ENCODE measurements at places on chromosomes 2 and 18.

DNA sequence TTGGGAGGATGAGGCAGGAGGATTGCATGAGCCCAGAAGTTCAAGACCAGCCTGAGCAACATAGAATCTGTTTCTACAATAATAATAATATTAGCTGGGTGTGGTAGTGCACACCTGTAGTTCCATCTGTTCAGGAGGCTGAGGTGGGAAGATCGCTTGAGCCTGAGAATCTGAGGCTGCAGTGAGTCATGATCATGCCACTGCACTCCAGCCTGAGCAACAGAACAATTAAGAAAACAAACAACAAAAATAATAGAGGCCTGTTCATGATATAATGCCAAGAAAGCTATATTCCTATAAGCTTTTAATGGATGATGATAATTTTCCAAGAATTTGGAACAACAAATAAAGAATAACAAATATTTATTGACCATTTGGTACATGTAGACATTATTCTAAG lies 6.9 kb upstream of the CCBE1 start:
- no peak for DNase-seq

GRCh38 chr2:36366491-36367120 lies 11.0 kb downstream of the CRIM1 start:
- DNase-seq, result no peak

DNA sequence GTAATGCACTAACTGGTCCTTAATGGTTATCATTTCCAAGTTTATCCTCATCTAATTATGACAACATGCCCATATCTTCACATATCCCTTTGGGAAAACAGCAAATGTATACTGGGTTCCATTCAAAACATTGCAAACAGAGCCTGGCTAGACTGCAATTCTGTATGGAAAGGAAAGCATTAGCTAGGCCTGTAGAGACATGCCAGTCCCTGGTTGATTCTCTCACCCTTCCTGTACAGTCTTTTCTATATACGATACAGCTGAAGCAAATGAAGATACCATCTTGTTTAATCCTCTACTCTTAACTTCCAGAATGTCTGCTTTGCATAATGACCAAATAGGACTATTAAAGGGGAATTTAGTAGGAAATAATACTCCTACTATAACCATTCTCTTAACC lies 294.4 kb upstream of the MC4R start:
- DNase-seq, result no peak

- no peak for DNase-seq
Measured at GRCh38 chr18:25669741-25670140, 317.8 kb upstream of the ZNF521 start.

GRCh38 chr18:7370375-7370774 lies 139.5 kb downstream of the LRRC30 start:
- DNase-seq, result no peak

GRCh38 chr2:60356346-60356745 lies 197.1 kb downstream of the BCL11A start:
- no peak for DNase-seq

- no peak for DNase-seq
Measured at GRCh38 chr2:5352286-5352685, 339.9 kb upstream of the SOX11 start.

DNA sequence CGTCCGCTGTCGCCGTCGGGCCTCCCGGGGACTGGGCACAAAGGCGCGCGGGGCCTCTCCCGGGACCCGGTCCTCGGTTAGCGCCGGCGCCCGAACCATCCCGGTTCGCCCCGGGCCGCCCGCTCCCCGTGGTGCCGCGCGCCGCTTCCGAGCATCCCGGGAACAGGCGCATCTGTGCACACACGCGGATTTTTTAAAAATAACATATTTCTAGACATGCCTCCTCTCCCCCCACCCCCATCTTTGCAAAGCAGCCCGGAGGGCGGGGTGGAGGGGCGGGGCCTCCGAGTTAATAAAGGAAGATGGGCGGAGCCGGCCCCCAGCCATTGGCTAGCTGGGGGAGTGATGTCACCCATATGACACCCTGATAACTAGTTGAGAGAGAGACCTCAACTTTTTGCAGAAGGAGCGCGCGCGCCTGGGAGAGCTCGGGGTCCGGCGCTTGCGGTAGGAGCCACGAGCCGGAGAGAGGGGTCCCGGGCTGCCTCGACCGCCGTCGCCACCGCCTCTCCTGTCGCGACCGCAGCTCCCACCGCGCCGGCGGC lies at the start of gene SOX11:
TSS of gene SOX11 (plus strand) at position 400 of the 545 bp plus-strand sequence. CDS start 338 bp downstream, outside the sequence.
- no peak for DNase-seq

GRCh38 chr18:23460285-23461273 lies 7.5 kb downstream of the RIOK3 start:
- no peak for DNase-seq

GRCh38 chr2:48344441-48344756 lies 185.6 kb upstream of the STON1 start:
- DNase-seq, result no peak

DNA sequence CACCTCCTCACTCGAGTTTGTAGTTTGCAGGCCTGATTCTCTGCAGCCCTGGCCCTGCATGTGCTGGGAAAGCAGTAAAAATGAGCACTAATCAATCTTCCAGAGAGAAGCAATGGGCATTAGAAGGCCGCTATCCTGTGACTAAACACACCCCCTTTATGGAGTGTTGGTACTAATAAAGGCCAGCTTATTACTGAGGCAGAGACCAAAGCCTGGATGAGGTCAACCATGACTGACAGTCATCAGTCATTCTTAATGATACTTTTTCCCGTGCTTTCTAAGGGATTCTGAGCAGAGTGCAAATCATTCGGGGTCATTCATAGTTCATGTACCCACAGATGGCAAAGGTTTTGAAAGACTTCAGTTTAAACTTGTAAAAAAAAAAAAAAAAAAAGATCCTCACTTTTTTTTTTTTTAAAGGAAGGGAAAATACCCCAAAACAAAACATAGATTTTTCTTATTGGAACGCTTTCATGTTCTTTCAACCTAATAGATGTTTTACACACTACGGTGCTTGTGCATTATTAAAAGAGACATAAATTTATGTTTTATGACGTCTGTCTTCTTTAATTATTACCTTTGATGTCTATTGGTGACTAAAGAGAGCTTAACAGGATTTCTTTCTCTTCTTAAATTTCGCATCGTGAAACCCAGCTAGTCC lies 13.2 kb downstream of the TSHZ1 start:
- DNase-seq, result no peak

DNA sequence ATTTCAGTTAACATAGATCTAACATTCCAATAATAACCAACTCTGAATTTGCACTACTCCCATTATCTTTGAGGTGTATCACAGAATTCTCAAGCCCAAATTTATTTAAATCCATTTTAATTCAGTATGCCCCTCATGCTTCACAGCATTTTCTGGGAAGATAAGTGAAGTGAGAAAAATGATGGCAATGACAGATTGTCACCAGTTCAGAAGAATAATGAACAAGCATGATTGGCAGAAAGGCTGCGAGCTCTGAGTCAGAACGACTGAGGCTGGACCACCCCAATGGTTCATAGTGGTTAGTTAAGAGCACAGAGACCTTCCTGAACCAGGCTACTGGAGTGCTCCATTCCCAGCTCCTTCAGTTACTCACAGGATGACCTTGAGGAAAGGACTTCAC lies 4.9 kb downstream of the SPRED2 start:
- DNase-seq, result no peak

- no peak for DNase-seq
Measured at GRCh38 chr18:32379891-32380290, 90.8 kb downstream of the GAREM1 start.

GRCh38 chr2:149729586-149729985 lies 142.0 kb upstream of the MMADHC start:
- no peak for DNase-seq

GRCh38 chr2:239534581-239535412 lies 134.0 kb upstream of the HDAC4 start:
- no peak for DNase-seq

DNA sequence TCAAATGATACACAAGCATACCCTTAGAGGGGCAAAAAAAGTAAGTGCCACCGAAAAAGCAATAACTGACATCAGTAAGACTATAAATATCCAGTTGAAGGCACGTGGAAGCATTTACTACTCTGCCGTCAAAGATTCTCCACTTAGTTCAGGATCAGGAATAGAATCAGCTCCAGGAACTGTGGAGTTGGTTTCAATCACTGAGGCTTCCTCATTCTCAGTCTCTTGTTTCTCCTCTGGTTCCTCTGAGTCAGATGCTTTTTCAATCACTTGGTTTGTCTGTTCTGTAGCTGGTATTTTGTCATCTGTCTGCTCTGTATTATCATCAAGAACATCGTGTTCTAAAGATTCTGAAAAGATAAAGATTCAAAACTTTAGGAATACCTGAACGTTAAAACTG lies 72.2 kb downstream of the LNPK start:
- no peak for DNase-seq

GRCh38 chr18:8705961-8706790 lies 820 bp downstream of the MTCL1 start:
- no peak for DNase-seq

DNA sequence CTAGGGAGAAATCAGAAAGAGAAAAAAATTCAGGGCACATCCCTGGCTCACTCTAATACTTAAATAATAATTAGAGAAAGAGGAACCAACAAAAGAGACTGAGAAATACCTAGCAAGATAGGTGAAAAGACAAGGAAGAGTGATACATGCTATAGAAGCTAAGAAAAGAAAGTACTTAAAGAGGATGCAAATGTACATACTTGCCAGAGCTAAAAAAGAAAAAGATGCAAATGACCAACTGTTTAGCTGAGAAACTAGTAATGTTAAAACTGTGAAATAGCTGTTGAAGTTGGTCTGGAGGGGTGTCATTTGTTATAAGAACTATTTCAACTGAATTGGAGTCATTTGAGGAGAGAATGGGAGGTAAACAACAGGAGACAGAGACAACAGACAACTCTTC lies 412.2 kb downstream of the SPAG16 start:
- no peak for DNase-seq

GRCh38 chr2:58920001-58920400 lies 678.9 kb upstream of the FANCL start:
- DNase-seq, result no peak

DNA sequence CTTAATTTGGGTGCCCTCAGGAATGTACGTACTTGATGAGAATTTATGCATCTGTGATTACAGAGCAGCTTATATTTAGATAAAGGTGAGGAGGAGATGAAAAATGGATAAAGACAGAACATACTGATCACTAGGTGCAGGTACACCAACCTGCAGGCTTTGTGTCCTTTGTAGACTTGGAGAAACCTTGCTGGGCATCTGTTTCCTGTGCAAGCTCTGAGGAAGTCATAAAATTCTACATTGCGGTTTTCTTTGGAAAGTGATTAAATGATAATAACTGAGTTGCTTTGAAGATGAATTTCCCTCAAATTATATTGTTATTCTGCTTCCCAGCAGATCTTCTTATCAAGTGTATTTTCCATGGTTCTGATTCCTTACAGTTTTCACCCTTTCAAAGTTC lies 7.7 kb downstream of the RAB27B start:
- DNase-seq, result no peak

DNA sequence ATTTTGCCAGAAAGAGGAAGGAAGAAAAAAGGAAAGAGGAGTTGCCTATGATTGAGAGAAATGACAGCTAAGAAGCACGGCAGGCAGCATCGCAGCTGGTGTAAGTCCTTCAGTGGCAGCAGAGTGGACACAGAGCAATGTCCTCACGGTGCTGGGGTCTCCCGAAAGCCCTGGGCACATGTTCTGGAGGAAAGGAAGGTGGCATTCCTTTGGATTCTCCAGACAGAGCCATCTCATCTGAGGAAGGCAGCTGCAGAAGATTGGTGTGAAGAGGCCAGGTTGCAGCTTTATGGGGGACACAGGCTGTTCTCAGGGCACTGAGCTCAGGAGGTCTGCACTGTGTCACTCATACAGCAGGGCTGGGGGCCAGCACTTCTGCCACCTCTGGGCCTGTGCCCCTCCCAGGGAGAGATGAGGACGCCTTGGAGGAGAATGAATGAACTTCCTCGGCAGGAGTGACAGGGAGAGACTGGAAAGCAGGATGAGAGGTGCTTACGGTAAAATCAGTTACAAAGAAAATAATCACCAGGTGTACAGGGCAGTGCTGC lies 252.0 kb upstream of the MYT1L start:
- DNase-seq, result no peak

- DNase-seq, result no peak
Measured at GRCh38 chr2:117273009-117273671, 541.4 kb upstream of the DDX18 start.

GRCh38 chr2:160911258-160911657 lies 249.0 kb upstream of the TANK start:
- no peak for DNase-seq

DNA sequence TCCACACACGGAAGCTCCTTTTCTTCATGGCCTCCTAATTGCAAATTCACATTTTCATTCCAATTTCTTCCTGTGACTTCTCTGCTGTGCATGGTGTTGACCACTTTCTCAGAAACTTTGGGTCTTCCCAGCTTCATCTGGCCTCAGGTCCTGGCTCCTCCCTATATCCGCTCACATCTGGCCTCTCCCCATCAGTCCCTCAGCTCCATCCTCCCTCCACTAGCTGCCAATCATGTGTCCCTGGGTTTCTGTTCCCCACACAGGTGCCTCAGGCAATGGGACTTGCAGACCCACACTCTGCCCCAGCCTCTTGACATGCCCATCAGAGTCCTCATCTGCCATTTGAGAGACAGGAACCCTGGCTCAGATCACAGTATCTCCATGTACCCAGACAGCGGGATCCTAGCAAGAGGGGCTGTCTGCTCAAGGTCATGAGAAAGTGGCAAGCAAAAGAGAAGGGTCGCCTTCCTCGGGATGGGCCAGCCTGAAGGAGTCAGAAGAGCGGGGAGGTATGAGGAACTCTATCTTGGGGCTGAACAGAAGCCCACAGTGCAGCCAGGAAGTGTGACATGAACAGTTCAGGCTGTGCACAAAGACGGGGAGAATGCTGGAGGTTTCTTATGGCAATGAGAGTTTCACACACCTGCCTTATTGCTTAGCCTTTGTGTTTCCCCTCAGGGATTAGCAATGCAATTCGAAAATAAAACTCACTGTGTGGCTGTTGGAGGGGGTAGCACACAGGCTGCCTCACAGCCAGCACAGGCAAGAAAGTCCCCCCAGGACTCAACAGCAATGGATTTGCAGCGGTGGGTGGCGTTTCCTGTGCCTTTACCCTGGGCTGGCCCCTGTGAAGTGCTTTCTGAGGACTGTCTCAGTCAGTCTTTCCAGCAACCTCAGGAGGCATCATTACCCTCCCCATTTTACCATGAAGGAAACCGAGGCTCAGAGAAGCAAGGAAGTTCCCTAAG lies 69.5 kb downstream of the COPS8 start:
- DNase-seq, result no peak

- no peak for DNase-seq
Measured at GRCh38 chr2:182097571-182098164, 112.0 kb downstream of the PPP1R1C start.

- DNase-seq, result no peak
Measured at GRCh38 chr2:19611491-19612332, 253.3 kb upstream of the OSR1 start.

- DNase-seq, result no peak
Measured at GRCh38 chr2:134384131-134384530, 130.3 kb downstream of the MGAT5 start.

Measured in stimulated activated CD4-positive, alpha-beta T cell treated with anti-CD3 and anti-CD28 coated beads, Interleukin-1b, Interleukin-23, amount 100 ng/mL, for 1 hour (primary cell).